Activated CD4-positive, alpha-beta T cell treated with anti-CD3 and anti-CD28 coated beads for 1 hour (primary cell): ENCODE measurements at places on chromosomes 6 and 20.

- DNase-seq = no peak
Observed at GRCh38 chr6:148422085-148422484, 79.4 kb downstream of the SASH1 start.

GRCh38 chr6:108781419-108782100, 66.7 kb upstream of the ARMC2 start:
- no peak for DNase-seq

GRCh38 chr6:13428583-13429405, 58.6 kb downstream of the GFOD1 start:
- no peak for DNase-seq

DNA sequence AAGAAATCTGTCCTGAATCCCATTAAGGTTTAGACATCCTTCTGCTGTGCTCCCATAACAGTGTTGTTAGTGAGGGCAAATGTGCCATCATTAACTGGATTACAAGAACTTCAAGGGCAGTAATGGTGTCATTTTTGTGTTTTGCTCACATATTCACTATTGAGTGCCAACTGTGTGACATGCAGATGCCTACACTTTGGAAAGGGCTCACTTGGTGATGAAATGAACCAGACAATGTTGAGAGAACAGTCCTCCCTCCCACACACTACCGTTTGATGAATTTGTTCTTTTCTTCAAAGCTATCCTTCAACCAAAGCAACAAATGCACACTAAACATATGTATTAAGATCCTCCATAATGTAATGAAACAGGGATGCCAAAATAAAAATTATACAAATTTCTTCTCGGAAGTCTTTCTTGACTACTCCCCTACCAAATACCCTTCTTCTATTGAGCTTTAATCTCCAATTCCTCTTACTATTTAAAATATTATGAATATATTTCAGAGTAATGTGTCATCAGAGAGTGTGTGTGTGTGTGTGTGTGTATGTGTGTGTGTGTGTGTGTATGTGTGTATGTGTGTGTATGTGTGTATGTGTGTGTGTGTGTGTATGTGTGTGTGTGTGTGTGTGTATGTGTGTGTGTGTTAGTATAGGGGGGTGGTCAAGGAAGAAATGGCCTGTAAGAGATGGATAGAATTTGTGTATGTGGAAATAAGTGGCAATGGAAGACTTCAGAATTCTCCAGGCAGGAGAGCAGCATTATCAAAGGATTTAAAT, 92.3 kb upstream of the ENPP5 start:
- no peak for DNase-seq

DNA sequence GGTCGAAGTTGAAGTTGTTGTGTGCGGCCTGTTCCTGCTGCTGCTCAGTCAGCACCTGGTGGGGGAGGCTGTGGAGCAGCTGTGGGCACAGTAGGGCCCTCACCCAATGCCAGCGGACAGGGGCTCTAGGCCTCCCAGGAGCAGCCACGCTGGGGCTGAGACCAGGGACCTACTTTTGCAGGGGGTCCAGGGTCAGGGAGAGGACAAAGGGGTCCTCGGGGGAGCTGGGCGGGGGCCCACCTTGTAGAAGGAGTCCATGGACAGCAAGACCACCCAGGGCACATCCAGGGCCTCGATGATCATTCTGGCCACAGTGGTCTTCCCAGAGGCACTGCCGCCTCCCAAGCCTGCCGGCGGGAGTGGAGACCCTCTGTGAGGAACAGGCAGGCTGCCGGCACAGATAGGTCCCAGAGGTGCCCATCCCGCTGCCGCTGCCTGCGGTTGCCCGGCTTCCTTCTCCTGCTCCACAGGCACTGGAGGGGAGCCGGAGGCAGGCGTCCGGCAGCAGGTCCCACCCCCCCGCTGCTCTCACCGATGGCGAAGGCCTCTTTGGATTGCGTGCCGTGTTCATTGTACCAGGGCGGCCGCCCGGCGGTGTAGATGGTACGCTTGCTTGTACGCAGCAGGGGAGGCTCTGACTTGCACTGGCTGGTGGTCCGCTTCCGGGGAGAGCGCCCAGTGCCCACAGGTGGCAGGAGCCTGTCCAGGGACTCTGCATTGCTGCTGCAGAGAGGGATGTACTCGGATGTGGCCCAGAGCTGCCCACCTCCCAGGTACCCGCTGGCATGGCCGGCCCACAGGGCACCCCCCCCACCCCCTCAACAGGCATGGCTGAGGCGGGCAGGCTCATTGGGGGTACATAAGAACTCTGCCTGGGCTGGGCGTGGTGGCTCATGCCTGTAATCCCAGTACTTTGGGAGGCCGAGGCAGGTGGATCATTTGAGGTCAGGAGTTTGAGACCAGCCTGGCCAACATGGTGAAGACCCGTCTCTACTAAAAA, 10.0 kb downstream of the UCKL1 start:
- DNase-seq = no peak

GRCh38 chr6:66962082-66962481, 1255.1 kb upstream of the EYS start:
- no peak for DNase-seq

DNA sequence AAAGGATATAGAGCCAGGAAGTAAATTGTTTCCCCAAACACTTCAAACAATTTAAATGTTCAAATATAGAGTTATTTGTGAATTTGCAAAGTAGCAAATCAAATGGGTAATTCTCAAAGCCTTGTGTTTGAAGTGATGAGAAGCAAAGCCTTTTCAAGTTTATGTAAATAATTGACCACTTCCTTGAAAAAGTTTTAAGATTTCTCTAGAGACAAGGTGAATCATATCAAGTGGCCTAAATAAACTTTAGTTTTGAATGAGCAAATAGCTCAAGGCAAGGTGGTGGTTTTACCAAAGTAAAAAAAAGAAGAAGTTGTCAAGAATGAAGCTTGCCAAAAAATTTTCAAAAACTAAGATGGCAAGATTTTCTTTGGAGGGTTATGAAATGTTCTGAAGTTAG, 42.6 kb upstream of the IFNGR1 start:
- no peak for DNase-seq

DNA sequence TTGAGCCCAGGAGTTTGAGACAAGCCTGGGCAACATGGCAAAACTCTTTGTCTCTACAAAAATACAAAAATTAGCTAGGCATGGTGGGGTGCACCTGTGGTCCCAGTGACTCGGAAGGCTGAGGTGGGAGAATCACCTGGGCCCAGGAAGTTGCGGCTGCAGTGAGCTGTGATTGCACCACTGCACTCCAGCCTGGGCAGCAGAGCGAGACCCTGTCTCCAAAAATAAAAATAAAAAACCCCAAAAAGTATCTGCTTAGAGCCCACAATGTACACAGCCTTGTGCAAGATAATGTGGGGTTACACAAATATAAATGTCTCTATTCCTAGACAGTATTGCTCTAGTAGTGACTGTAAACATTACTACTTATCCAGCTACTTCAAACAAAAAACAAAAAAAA, 5.9 kb downstream of the ESF1 start:
- DNase-seq = no peak

GRCh38 chr20:45087097-45087790, 13.7 kb downstream of the KCNS1 start:
- no peak for DNase-seq

- no peak for DNase-seq
Observed at GRCh38 chr20:40797425-40797824, 108.4 kb upstream of the MAFB start.

DNA sequence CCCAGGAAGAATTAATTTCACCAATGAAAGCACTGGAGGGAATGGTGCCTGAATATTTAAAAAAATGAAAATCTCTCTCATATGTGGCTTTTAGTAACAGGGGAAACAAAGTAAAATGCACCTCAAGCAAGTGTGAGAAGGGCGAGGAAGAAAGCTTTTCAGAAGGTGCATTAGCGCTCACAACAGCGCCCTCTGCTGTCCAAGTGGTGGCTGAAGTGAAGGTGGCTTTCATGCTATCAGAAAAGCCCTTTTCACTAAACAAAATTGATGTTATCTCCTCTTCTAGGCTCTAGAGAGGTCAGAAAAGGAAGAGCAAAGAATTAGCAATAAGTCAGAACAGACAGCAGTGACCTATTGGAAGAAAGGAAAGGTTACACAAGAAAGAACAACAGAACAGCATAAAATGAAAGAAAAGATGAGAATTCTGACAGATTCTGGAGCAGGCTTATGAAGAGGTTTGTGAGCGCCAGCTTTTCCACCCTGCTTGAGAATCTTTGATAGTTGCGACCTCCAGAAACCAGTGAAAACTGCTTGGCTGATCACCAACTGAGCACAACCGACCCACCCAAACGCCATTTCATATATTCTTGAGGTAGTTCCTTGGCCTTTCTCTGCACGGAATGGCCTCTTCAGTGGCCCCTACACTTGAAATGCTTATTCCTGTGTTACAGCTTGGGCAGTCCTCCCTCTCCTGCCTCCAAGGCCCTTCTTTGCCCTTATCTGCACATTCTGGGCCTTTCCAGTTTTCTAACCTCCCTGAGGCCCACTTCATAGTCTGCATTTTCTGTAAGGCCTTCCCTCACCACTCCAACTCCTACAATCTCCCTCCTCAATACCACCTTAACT, 45.3 kb downstream of the SMLR1 start:
- peak; percentile 54 for DNase-seq

- DNase-seq = no peak
Observed at GRCh38 chr20:21272279-21272678, 30.9 kb upstream of the XRN2 start.

- no peak for DNase-seq
Observed at GRCh38 chr6:29791162-29791561, 36.5 kb upstream of the HLA-G start.

DNA sequence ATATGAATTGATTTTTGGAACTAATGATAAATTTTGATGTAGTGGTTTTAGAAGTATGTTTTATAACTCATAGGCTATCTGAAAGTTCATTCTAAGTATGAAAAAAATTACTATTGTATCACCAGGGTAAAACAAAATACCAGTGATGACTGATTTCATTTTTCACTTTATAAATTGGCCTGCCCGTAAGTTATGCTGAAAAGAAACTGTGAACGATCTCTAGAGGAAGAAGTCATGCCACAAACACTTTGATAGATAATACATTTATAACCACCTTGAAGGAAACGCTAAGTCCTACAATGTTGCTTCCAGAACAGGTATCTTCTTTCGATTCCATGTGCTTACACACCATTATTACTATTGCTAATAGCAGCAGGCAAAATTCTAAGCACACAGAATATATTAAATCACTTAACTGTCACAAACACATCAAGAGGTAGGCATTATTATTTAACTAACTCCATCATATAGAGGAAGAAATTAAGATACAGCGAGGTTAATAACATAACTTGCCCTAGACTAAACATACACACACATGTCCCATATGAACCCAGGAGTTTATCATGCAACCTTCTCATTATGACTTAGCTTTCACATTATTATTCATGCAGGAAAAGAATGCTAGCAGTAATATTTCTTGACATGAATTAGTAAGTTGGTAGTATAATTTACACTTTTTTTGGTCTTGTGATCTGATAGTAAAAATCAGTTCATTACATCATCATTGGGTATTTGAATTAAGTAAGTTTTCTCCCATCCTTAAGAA, 44.7 kb downstream of the RGS17 start:
- DNase-seq = no peak

DNA sequence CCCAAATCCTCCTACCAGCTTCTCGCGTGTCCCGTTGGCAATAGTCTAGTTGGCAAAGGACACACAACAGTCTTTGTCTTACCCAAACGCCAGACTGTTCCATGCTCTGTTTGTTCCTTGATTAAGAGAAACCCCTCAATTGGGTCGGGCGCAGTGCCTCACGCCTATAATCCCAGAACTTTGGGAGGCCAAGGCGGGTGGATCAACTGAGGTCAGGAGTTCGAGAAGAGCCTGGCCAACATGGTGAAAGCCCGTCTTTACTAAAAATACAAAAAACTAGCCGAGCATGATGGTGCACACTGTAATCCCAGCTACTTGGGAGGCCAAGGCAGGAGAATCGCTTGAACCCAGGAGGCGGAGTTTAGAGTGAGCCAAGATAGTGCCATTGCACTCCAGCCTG, 153.7 kb downstream of the GRM4 start:
- no peak for DNase-seq

DNA sequence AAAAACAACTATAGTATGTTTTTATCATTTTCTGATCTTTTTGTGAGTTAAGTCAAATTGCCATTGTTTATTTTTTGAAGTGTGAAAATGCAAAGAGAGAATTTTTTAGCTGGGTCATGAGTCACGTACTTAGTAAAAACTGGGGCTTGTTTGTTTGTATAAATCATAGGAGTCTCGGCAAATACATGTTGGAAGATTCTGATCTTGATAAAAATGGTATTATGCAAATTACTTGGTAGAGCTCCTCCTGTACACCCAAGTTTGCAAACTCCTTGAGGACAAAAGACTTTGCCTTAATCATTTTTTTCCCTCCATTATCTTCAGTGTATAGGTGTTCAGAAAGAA, 25.8 kb downstream of the TBPL1 start:
- DNase-seq = no peak

GRCh38 chr6:56299916-56300315, 52.5 kb upstream of the COL21A1 start:
- DNase-seq = no peak

DNA sequence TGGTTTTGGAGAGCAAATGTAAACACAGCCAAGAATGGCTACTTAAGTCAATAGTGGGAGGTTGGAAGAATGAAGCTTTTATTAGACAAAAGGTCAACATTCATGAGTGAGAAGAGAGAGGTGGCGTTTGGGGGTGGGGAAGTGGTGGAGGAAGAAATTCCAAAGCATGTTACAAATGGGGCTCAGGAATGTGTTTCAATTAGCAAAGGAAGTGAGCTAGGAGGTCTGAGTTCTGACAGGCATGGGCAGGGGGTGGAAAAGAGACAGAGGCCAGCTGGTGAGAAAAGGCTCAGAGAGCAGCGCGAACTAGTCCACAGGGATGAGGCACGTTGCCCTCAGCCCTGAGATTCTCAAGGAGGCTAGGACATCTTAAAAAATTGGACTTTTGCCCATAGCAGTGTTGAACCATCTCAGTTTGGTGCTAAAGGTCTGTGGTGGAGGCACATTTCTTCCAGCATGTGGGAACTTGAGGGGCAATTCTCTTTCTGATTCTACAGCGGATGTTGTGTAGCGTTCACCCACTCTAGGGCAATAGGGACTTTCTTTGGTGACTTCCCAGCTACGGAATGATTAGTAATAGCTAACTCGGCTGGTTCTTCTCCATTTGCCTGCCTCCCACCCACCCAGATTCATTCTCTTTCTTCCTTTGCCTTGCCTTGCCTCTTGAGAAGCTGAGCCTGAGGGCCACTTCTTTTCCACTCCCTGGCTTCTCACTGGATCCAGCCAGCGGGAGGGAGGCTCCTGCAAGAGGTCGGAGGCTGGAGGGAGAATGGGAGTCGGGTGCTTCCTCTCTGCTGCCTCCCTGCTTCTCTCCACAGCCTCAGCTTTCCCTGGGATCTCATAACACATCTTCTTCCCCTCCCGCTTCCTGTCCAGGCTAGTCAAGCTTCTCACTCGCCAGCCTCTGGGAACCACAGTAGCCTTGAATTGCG, 45.1 kb upstream of the NEDD9 start:
- no peak for DNase-seq

GRCh38 chr6:152004036-152004566, 196.6 kb downstream of the ESR1 start:
- DNase-seq = no peak

- no peak for DNase-seq
Observed at GRCh38 chr6:40419377-40419776, 167.8 kb downstream of the LRFN2 start.

GRCh38 chr6:159416891-159417560, 247.8 kb downstream of the FNDC1 start:
- DNase-seq = no peak
